Hepatocyte (in vitro differentiated cells): ENCODE measurements at places on chromosomes 2 and 18. TPM values are rescaled to one million over a fixed set of nuclear protein-coding genes. Genes with fewer than 3 reads are reported as not detected.

The ARHGAP28 gene
- 60.7 and 71.3 TPM in 2 replicates for total RNA-seq

The LIMS2 gene
- 3.9 and 4.0 TPM in 2 replicates for total RNA-seq

The CROCC2 gene
- 0.10 and 0.20 TPM in 2 replicates for total RNA-seq

The ANKRD53 gene
- total RNA-seq = 0.48 and 0.97 TPM in 2 replicates

The TMEM178A gene
- 3.3 and 3.9 TPM in 2 replicates for total RNA-seq

The IL1B gene
- total RNA-seq = 0.76 and 1.1 TPM in 2 replicates

The C2orf66 gene
- total RNA-seq = 0.07 TPM in 1 of 2 replicates, not detected in the other

The LONRF2 gene
- 1.4 and 1.9 TPM in 2 replicates for total RNA-seq

DNA sequence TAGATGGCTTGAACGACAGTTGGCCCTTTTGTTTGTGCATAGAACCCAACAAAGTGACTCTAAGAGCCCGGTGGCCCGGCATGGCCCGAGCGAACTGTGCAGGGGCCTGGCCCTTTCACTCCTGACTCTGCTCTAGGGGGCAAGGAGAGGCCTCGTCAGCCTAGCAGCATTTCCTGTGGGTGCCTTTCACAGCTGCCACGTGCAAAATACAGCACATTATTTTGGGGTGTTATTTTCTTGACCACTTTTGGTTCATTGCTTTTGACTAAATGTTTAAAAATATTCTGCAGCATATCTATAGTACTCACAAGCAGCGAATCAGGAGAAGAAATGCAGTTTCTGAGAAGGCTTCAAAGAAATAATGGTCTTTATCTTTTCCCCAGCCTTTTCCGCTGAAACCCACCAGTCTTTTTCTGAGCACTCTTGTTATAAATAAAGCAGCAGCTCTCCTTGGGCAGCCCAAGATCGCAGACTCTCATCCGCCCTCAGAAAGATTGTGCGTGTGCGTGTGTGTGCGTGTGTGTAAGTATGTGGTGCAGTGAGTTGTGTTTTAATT is 31.3 kb downstream of the DGKD start:
- H3K27ac ChIP-seq = no peak overlapping the region
- no peaks in the 10 kb centered on the region for H3K27me3 ChIP-seq
- no peak for DNase-seq
- H3K36me3 ChIP-seq = no peaks in the 10 kb centered on the region
- peaks cover 20% of the 10 kb centered on the region for H3K4me1 ChIP-seq
- no peak overlapping the region for H3K4me3 ChIP-seq

DNA sequence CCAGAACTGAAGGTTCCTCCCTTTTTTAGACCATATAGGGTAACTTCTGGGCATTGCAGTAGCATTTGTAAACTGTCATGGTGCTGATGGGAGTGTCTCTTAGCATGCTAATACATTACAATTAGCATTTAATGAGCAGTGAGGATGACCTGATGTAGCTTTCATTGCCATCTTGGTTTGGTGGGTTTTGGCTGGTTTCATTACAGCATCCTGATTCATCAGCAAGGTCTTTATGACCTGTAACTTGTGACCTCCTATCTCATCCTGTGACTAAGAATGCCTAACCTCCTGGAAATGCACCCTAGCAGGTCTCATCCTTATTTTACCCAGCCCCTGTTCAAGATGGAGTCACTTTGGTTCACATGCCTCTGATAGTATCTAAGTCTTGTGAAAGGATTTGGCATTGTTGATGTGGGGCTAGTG is 159.0 kb downstream of the TMX3 start:
- H3K27me3 ChIP-seq = no peaks in the 10 kb centered on the region
- no peaks in the 10 kb centered on the region for H3K36me3 ChIP-seq
- no peak for DNase-seq
- no peak overlapping the region for H3K4me3 ChIP-seq
- no peaks in the 10 kb centered on the region for H3K4me1 ChIP-seq
- H3K27ac ChIP-seq = no peak overlapping the region

GRCh38 chr2:45664635-45665261 is 13.3 kb downstream of the PRKCE start:
- no peaks in the 10 kb centered on the region for H3K36me3 ChIP-seq
- H3K27ac ChIP-seq = no peak overlapping the region
- no peak for DNase-seq
- no peak overlapping the region for H3K4me3 ChIP-seq

DNA sequence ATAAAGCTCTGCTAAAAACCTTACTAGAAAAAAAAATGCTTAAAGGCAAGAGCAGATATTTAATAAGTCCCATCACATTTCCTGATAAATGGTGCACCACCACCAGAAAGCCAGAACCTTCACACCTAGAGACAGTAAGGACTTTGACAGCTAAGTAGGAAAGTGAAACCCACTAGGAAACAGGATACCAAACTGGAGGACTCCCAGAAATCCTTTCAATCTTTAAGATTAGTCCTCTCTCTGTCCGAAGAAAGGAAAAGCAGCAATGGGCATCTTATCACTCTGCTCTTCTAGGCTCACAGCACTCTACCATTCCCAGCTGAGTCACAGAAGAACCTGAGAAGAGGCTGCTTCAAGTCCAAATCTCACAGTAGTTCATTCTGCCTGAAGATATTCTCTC is 3.7 kb downstream of the DYM start:
- no peak overlapping the region for H3K4me3 ChIP-seq
- no peaks in the 10 kb centered on the region for H3K36me3 ChIP-seq
- no peak overlapping the region for H3K27ac ChIP-seq
- H3K4me1 ChIP-seq = peaks cover 7% of the 10 kb centered on the region
- no peaks in the 10 kb centered on the region for H3K27me3 ChIP-seq

- no peaks in the 10 kb centered on the region for H3K36me3 ChIP-seq
- H3K4me1 ChIP-seq = peaks cover 1% of the 10 kb centered on the region
- no peak for DNase-seq
- H3K4me3 ChIP-seq = no peak overlapping the region
- no peak overlapping the region for H3K27ac ChIP-seq
Measured at GRCh38 chr2:132430895-132431294, 14.3 kb downstream of the GPR39 start.

GRCh38 chr2:203201426-203201825 is 37.4 kb upstream of the CYP20A1 start:
- no peaks in the 10 kb centered on the region for H3K36me3 ChIP-seq
- no peak overlapping the region for H3K27ac ChIP-seq
- no peaks in the 10 kb centered on the region for H3K27me3 ChIP-seq
- no peak for DNase-seq
- H3K4me1 ChIP-seq = no peaks in the 10 kb centered on the region
- no peak overlapping the region for H3K4me3 ChIP-seq

GRCh38 chr2:196640031-196640548 is 575 bp downstream of the CCDC150 start:
- no peak for DNase-seq
- H3K27me3 ChIP-seq = no peaks in the 10 kb centered on the region
- H3K36me3 ChIP-seq = no peaks in the 10 kb centered on the region
- no peaks in the 10 kb centered on the region for H3K4me1 ChIP-seq
- peak overlapping the region; percentile 47 for H3K4me3 ChIP-seq
- no peak overlapping the region for H3K27ac ChIP-seq

- H3K27ac ChIP-seq = no peak overlapping the region
- no peak for DNase-seq
- H3K36me3 ChIP-seq = peaks cover 5% of the 10 kb centered on the region
- no peak overlapping the region for H3K4me3 ChIP-seq
Measured at GRCh38 chr2:99461828-99462483, 27.9 kb downstream of the REV1 start.

DNA sequence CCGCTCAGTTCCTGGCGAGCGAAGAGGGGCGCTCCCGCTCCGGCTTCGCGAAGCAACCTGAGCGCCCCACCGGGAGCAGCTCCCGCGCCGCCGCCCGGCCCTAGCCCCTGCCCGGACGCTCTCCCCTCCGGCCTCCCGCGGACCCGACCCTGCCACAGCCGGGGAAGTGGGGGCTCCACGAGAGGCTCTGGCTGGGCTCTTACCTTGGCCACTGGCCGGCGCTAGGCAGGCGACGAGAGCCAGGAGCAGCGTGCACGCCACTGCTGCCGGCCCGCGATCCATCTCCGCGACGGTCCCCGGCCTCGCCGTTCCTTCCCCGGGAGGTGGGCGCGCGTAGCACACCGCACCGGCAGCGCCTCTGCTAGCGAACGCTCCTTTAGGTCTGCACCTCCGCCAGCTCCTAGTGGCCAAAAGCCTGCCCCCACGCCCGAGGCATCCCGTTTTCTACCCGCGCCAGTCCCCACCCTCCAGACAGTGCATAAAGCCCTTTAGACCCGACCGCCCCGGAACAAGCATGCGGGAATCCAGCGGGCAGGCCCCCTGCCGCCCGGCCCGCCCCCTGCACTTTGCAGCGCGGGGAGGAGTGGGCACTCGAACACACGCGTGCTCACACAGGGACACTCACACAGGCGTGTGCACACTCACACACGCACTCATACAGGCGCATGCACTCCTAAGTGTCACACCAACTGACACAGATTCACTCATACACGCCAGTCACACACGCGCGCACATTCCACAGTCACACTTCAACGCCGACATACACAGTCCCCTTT is at the start of gene LRP2:
Gene LRP2 (minus strand): TSS at position 417 of the 776 bp plus-strand sequence. CDS start 135 bp downstream, at position 282.
- no peak within 1 kb of the TSS for H3K27ac ChIP-seq
- peaks cover 23% of the 10 kb centered on the region for H3K4me1 ChIP-seq
- H3K36me3 ChIP-seq = no peaks in the 10 kb centered on the region
- DNase-seq = peak; percentile 39

DNA sequence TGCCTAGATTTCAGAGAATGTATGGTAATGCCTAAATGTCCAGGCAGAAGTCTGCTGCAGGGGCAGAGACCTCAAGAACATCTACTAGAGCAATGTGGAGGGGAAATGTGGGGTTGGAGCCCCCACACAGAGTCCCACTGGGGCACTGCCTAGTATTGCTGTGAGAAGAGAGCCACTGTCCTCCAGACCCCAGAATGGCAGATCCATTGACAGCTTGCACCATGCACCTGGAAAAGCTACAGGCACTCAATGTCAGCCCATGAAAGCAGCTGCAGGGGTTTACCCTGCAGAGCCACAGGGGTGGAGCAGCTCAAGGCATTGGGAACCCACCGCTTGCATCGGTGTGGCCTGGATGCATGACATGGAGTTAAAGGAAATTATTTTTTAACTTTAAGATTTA is 314.1 kb downstream of the CYRIA start:
- H3K27ac ChIP-seq = no peak overlapping the region
- no peak for DNase-seq
- H3K4me3 ChIP-seq = no peak overlapping the region
- H3K36me3 ChIP-seq = no peaks in the 10 kb centered on the region
- H3K27me3 ChIP-seq = no peaks in the 10 kb centered on the region

DNA sequence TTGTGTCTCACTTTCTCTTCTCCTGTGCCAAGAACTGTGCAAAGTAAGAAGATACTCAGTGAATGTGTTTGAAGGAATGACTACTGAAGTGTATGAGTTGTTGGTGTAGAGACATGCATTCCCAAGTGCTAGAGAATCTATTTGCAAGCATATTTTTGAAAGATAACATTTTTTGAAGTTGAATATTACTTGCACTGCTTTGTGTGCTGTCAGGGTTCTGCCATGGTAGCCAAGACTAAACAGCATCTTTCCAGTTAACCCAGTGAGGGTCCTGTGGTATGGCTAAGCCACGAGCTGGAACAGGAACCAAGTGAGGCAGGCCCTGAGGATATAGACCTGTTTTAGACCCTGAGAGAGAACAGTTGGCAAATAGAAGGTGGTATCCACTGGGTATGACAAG is 35.2 kb upstream of the EFEMP1 start:
- H3K27me3 ChIP-seq = no peaks in the 10 kb centered on the region
- no peaks in the 10 kb centered on the region for H3K36me3 ChIP-seq

- H3K4me1 ChIP-seq = no peaks in the 10 kb centered on the region
- no peaks in the 10 kb centered on the region for H3K27me3 ChIP-seq
- no peaks in the 10 kb centered on the region for H3K36me3 ChIP-seq
- DNase-seq = no peak
Measured at GRCh38 chr18:68150961-68151360, 563.9 kb downstream of the TMX3 start.

- peak; percentile 33 for DNase-seq
- H3K36me3 ChIP-seq = no peaks in the 10 kb centered on the region
- peaks cover 34% of the 10 kb centered on the region for H3K4me1 ChIP-seq
- peak overlapping the region; percentile 86 for H3K27ac ChIP-seq
Measured at GRCh38 chr2:16104949-16105668, 164.8 kb downstream of the MYCN start.

GRCh38 chr18:23683671-23684070 is 5.6 kb upstream of the LAMA3 start:
- H3K27me3 ChIP-seq = peaks cover 5% of the 10 kb centered on the region
- H3K4me3 ChIP-seq = no peak overlapping the region
- peaks cover 3% of the 10 kb centered on the region for H3K4me1 ChIP-seq
- DNase-seq = no peak
- peak overlapping the region; percentile 42 for H3K27ac ChIP-seq
- H3K36me3 ChIP-seq = no peaks in the 10 kb centered on the region

GRCh38 chr2:37944268-37944667 is 19.2 kb downstream of the RMDN2 start:
- no peaks in the 10 kb centered on the region for H3K27me3 ChIP-seq
- DNase-seq = no peak
- H3K4me1 ChIP-seq = no peaks in the 10 kb centered on the region
- H3K27ac ChIP-seq = no peak overlapping the region
- H3K36me3 ChIP-seq = no peaks in the 10 kb centered on the region

DNA sequence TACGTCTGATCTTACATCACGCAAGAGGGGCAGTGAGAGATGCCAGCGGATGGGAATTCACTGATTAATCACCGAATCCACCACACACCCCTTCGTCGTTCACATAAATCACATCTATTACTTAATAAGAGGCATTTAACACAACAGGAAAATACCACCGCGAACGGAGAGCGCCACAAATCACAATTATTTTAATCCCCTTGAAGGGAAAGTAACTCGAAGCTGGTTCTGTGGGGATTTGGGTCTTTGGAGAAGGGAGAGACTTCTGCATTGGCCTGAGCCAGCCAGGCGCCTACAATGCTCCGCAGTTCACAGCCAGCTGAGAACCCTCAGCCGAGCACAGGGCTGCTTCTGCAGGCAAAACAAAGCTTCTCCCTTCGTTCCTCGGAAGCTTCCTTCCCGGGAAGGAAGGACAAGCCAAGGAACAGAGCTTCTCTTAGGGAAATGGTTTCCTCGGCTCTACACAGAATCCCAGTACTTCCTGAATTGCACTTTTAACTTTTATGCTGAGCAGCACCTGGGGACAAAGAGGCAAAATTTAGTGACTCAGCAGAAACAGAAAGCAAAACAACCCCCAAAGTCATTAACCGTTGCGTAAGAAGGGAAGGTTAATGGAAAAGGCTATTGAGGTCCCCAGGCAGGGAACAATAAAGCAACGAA is at the start of gene LRP1B:
Gene LRP1B (minus strand): TSS at position 7 of the 660 bp plus-strand sequence. CDS start 287 bp downstream, outside the sequence.
- H3K36me3 ChIP-seq = no peaks in the 10 kb centered on the region
- H3K27me3 ChIP-seq = peaks cover 33% of the 10 kb centered on the region
- peak within 1 kb of the TSS; percentile 77 for H3K4me3 ChIP-seq
- H3K27ac ChIP-seq = peak within 1 kb of the TSS; percentile 7
- H3K4me1 ChIP-seq = no peaks in the 10 kb centered on the region

- no peak for DNase-seq
- H3K27me3 ChIP-seq = no peaks in the 10 kb centered on the region
- no peak overlapping the region for H3K4me3 ChIP-seq
Measured at GRCh38 chr2:226953206-226953605, 117.4 kb downstream of the RHBDD1 start.
